ENCODE measurements at places on chromosomes 5 and 9.
A peak's percentile ranks its signal among the peaks of the same experiment; 100 is the strongest.

GRCh38 chr9:28053096-28053777 lies 480.0 kb upstream of the C9orf72 start:
- DNase-seq, result no peak

DNA sequence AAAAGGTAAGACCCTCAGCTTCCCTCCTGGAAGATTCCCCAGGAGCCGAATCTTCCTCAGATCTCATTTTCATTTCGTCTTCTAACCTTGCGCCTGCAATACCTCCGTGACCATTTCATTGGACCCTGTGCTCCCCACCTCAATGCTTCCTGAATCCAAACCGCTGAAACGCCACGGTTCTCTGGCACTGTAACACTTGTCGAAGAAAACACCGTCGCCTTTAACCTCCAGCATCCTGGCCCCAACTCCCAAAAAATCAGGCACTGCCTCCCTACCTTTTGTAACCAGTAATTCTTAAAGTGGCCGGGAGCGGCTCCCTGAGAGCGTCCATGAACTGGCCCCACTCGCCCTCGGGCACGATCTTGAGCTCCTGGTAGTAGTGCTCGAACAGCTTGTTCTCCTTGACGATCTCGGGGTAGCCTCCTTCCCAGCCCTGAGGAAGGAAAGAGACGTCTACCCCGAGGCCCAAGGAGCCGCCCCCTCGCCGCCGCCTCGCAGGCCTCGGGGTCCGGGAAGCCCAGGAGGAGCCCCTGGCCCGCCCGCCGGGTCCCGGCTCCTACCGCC lies 438 bp downstream of the NSUN2 start:
- peak; percentile 1 for DNase-seq

GRCh38 chr9:92141144-92142129 lies 26.2 kb upstream of the SPTLC1 start:
- DNase-seq, result no peak

DNA sequence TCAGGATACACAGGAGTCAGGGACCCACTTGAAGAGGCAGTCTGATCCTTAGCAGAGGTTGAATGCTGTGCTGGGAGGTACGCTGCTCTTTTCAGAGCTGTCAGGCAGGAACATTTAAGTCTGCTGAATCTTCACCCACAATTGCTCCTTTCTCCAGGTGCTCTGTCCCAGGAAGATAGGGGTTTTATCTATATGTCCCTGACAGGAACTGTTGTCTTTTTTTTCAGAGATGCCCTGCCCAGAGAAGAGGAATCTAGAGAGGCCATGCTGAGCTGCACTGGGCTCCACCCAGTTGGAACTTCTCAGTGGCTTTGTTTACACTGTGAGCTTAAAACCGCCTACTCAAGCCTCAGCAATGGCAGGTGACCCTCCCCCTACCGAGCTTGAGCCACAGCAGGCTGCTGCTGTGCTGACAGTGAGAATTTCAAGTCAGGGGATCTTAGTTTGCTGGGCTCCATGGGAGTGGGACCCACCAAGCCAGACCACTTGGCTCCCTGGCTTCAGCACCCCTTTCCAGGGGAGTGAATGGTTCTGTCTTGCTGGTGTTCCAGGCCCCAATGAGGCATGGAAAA lies 169.0 kb downstream of the FBXL17 start:
- no peak for DNase-seq

GRCh38 chr9:124284940-124285441 lies 27.2 kb downstream of the NEK6 start:
- DNase-seq, result no peak

DNA sequence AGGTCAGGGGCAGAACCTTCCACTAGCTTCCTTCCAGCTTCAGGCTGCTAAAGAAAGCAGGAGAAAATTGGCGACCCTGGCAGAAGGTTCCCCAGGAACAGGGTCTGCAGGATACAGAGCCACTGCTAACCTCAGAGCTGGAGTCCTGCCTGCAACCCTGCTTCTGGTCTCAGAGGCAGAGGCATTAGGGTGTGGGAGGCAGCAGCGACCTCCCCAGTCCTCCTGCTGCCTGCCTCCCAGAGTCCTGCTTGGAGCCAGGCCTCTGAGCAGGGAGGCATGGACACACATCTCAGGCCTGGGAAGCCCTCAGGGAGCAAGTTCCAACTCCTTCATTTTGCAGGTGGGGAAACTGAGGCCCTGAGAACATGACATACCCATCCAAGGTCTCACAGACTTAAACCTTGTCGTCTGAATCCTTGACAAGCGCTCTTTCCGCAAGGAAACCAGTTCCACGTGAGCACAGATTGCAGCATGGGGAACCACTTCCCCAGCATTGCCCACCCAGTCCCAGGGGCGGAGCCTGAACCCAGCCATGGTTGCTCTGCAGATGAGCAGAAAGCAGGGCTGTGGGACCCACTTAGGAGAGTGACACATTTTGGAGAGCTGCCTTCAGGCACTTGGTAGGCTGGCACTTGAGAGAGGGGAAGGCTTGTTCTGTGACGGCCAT lies 28.2 kb upstream of the HAND1 start:
- DNase-seq, result no peak

DNA sequence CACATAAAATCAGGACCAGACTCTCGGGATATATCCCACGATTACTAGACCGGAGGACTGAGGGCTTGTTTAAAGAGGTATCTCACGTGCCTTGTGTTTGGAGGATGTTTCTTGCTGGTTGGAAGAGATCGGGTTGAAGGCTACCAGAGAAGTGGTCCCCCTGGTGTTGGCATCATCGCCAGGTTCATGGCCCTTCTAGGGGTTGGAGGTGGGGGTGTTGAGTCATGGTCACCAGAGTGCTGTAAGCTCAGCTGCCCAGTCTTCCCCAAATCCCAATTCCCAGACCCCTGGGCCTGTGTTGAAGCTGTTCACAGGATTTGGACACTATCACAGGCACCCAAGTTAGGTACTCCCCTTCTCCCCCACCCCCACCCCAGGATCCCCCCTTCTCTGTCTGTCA lies 29.1 kb upstream of the PRDM12 start:
- no peak for DNase-seq

DNA sequence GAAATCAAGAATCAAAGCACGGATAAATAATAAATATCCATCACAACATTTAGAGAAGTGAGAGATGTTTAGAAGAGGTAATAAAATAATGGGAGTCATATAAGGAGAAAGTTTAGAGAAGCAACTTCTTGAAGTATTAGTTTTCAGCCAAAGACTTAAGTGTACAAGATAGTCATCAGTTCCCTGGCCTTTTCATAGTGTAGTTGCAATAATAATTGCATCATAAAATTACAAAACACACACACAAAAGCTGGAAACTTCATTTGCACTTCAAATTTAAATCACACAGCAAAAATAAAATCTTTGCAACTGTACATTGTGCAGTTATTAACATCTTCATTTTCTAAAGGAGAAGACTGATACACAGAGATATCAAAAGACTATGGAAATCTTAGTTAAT lies 319.1 kb upstream of the RGMB start:
- no peak for DNase-seq

DNA sequence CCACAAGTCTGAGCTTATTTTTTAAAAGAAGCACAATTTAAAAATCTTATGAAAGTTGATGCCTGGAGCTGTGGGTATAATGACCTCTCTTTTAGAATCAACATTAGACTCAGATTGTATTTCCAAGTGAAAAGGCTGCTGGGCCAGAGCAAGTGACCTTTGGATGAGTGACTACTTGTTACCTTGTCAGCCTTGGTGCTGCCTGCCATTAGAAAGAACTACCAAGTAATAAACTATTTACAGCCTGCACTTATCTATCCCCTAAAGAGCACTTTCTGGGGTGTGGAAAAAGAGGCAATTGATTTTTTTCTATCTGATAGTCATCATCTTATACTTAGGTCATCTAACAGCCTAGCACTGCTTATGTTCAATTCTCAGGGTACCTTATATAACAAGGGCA lies 134.9 kb upstream of the FBXL17 start:
- DNase-seq, result no peak

DNA sequence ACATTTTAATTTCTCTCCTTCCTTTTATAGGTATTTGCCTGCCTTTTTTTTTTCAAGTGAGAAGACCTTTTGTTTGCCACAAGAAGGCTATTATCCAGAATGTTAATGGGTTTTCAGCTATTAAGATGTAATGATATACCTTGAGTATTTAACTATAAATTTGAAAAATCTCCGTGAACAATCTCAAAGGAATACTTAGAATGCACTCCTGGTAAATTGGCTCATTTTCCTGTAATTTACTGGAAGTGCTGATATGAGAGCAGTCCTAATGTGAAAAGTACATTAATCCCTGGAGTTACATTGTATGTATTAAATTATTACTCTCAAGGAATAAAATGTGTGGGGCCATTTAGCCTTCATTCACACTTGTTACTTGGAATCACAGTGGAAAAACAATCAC lies 32.4 kb downstream of the AOPEP start:
- DNase-seq, result no peak

DNA sequence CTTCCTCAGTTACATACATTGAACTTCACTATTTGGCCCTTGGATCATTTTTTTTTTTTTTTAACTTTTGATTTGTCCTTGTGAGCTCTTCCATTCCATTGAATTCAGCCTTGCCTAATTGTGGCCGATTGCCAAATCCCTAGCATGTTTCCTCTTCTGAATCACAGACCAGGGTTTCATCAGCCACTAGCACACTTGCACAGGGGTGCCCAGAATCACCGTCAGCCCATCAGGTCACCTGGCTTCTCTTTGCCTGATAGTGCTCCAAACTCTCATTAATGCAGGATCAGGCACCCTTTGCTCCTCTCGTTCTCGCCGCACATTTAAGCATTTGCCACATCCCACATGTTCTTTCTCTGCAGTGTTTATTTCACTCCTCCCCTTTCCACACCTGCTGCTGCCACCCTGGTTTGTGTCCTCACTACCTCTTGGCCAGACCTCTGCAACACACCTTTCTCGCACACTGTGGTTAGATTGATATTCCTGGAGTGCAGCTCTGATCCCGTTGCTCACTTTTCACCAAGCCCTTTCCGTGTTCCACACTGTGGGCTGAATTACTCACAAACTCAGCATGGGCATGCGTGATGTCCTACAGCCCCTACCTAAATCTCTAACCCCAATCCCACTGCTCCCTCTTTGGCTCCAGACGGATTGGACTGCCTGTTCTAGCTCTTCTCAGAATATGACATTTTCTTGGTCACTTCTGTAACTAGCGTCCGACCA lies 9.8 kb downstream of the PIK3R1 start:
- DNase-seq, result no peak

DNA sequence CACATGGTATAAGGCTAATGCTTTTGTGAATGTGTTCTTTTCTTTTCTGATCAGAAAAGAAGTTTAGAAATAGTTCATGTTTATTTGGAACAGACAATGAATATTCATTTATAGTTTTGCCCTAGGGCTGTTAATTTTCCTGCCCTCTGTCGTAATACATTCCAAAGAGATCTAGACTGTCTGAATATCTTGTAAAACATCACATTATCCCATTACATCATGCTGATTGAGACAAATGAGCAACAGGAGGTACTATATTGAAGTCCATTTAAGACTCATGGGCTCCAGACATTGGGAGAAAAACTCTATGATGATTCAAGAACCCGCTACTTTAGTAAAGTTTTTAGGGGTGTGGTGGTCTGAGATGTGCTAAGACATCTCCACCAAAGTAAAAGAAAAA lies 121.2 kb upstream of the MAP1B start:
- no peak for DNase-seq

GRCh38 chr5:137454671-137455070 lies 44.5 kb downstream of the SPOCK1 start:
- no peak for DNase-seq

GRCh38 chr5:66348387-66349125 lies 204.5 kb downstream of the SREK1 start:
- DNase-seq, result no peak

DNA sequence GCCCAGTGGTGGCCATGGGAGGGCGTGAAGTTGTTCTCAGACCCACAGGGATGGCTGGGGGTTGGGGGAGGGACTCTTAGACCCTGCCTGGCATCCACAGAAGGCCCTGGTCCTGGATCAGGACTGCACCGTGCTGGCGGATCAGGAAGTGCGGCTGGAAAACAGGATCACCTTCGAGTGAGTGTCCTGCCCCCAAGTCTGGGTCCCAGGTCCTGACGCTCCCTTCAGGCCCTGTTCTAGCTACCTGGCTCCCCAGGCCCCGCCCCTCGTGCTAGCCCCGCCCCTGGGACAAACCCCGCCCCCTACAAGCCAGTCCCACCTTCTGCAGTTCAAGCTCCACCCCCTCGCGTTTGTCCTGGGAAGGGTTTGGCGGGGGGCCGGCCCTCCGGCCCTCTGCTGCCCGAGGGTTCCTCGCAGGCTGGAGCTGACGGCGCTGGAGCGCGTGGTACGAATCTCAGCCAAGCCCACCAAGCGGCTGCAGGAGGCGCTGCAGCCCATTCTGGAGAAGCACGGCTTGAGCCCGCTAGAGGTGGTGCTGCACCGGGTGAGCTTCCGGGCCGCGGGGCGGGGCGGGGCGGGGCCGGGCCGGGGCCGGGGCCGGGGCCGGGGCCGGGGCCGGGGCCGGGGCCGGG lies 12.9 kb downstream of the RGS14 start:
- DNase-seq, result peak; percentile 90

GRCh38 chr5:72498284-72498683 lies 8.9 kb downstream of the ZNF366 start:
- no peak for DNase-seq

GRCh38 chr5:142109331-142110045 lies 909 bp downstream of the NDFIP1 start:
- DNase-seq, result no peak

DNA sequence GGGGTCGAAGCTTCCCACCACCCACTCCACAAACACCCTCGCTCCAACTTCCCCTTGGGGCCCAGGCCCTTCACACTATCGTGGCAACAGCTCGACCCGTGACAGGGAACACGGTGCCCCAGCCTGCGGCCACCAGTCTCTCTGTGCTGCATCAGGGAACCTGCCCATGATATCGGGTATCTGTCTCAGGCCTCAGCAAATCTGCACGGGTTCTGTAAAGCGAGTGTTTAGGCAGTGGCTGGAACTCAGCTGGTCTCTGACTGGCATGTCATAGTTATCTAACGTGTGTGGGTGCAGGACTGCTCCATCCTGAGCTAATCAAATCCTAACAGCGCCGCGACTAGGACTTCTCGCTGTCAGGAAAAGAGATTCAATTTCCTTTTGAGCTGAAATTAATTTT lies 42.9 kb downstream of the DBH start:
- no peak for DNase-seq

- no peak for DNase-seq
Observed at GRCh38 chr9:4105183-4105582, 194.7 kb downstream of the GLIS3 start.

DNA sequence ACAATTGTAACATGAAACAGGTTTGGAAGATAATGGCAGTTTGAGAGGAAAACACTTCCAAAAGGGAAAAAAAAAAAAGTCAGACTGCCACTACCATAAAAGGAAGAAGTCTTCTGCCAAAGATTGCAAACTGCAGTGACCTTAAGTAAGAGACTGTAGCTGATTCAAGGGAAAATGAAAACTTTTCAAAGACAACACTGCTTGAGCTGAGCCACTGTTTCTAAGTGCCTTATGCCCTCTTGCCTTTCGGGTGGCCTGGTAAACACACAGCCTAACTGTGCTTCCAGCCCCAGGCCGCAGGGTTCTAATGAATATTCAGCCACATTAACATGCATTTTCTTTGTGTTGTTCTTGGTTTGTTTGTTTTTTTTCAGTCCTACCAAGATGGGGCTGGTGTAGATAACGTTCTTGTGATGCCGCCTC lies 354.6 kb downstream of the BNC2 start:
- no peak for DNase-seq

GRCh38 chr9:105188746-105189145 lies 55.7 kb upstream of the SLC44A1 start:
- DNase-seq, result no peak

Data from left lung (tissue), 14 donors.